ENCODE measurements at places on chromosomes 5 and 9. TPM values are rescaled to one million over a fixed set of nuclear protein-coding genes. Genes with fewer than 3 reads are reported as not detected.

Gene SRD5A1
- total RNA-seq = 23.4 TPM

Gene RRAGA
- 60.0 TPM for total RNA-seq

Gene SLC6A19
- total RNA-seq = not detected

Gene CTXN3
- total RNA-seq = not detected

DNA sequence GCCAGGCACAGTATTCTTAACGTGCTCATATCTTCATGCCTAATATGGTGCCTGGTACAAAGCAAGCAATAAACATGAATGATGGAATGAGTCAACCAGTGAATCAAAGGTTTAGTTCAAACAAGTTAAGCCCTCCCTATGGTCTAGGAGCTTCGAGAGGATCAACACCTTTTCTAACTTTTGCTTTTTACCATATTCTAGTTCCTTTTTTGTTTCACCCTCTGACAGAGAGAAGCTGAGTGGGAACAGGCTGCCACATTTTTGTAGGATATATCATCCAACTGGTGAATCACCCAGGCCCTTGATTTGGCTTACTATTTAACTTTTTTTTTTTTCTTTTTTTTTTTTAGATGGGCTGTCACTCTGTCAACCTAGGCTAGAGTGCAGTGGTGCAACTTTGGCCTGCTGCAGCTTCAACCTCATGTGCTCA is 39.3 kb upstream of the TNC start:
- peak; percentile 88 for DNase-seq

Gene AK6
- 50.1 TPM for total RNA-seq

GRCh38 chr9:121107881-121108280 is 33.1 kb downstream of the CNTRL start:
- no peak for DNase-seq

DNA sequence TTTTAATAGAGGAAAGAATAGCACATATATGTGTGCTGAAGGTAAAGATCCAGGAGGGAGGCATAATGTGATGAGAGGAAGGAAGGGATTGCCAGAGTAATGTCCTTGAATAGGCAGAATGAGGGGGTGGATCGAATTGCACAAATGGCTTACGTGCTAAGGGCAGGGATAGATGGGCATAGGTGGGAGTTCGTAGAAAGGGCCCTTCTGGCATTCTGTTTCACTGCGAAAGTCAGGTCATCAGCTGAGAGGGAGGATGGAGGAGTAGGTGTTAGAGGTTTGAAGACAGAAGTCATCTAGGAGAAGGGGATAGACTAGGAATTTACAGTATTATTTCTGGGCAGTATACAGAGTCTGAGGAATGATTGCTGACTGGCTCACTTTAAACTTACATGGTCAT is 32.1 kb downstream of the CNOT6 start:
- DNase-seq = no peak

Gene PCDHGA12
- 19.9 TPM for total RNA-seq

DNA sequence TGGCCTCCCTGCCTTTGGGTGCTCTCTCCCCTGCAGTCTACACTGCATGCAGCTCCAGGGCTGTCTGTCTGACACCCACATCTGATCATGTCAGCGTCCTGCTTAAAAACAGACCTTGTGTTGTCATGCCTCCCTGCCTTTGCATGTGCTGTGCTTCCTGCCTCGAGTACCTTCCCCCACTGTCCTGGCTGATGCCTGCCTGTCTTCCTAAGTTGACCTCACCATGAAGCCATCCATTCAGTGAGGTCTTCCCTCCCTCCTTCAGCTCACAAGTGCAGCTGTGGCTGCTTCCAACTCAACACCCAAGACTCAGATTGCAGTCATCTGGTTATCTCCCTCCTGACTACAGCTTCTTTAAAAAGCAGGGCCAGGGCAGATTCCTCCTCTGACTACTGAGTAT is 5.5 kb downstream of the ANGPTL2 start:
- no peak for DNase-seq

DNA sequence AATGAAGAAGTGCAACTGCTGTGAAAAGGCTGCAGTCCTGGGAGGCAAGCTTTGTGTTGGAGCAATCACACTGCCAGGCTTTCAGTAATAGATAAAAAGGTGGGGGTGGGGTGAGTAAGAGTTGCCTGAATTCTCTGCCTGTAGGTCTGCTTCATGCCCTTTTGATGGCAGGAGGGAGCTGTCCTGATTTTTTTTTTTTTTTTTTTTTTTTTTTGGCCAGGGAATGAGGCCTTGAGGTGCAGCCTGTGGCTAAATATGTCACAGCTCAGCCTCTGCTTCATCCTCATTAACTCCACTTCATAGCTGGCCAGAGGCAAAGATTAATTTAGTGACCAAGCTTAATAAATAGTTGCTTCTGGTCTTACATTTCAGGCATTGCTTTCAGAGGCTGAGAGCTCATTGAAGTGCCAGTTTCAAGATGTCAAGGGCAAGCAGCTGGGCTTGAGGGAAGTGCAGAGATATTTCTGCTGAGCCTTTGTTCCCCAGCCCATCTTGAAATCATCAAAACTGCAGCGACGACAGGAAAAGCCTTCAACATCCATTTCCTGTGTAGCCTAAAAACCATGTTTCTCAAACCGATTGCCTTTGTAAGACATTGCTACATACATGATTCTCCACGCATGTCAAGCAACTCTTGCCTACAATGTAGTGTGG is 134.7 kb downstream of the MACIR start:
- DNase-seq = peak; percentile 68
